ENCODE measurements at places on chromosomes 12 and 14.

- DNase-seq: no peak
Observed at GRCh38 chr12:72388322-72388721, 116.2 kb downstream of the TRHDE start.

GRCh38 chr14:59753512-59753911 is 117.1 kb downstream of the RTN1 start:
- DNase-seq: no peak

GRCh38 chr12:120825337-120825736 is 78.8 kb downstream of the SPPL3 start:
- no peak for DNase-seq

- no peak for DNase-seq
Observed at GRCh38 chr14:60707858-60708257, 16.3 kb downstream of the SIX4 start.

DNA sequence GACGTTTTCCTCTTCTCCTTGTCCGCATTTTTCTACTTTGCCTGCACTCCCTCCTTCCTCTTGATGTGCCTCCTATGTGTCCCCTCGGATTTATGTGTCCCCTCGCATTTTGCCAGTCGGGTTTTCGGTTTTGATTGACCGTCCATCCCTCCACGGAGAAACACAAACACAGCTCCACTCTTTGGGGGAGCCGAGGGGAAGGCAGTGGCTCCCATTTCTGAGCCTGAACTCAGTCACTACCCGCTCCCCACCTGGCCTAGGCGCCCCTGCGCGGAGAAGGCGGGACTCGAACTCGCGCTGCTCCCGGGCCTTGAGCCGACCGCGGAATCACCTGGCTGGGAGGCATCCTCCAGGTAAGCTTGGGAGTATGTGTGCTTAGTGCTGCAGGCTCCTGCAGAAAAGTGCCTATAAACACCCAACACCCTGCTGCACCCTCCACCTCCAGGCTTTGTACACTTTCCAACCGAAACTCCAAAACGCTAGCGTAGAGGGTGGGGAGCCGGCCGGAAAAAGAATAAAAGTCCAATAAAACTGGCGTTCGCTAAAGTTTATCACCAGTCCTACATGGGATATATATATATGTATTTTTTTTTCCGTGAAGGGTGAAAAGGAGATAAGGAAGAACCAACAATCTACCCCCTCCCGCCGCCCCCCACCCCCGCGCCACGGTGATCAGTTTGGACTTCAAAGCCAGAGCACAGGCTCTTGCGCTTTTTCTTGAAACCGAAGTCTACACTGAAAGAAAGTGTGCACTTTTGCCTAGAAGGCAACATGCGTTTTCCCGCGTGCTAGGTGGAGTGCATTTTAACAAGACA is 3.3 kb upstream of the CCND2 start:
- peak; percentile 59 for DNase-seq

- DNase-seq: no peak
Observed at GRCh38 chr12:690466-690865, 27.2 kb upstream of the NINJ2 start.

GRCh38 chr12:31002999-31003398 is 70.7 kb upstream of the DDX11 start:
- DNase-seq: no peak

- no peak for DNase-seq
Observed at GRCh38 chr12:125053821-125054220, 11.4 kb upstream of the AACS start.

DNA sequence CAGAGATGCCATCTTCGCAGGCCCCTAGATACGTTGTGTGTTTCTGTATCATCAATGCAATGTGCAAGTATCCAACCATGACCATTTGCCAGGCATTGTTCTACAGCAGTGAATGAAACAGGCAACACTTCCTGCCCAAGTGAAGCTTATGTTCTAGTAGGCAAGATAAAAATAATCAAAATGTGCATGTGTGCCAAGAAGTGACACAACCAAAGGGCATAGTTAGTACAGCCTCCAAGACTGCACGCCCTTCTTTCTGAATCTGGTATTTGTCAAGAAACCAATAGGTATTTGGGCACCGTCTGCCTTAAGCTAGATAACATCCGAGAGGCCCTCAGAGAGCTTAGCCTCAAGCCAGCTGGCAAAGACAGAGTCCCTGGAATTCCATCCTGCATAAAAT is 152.0 kb downstream of the TMEM132C start:
- no peak for DNase-seq
